Endothelial cell of umbilical vein (primary cell): ENCODE measurements at places on chromosomes 7 and 10.

- peak; percentile 57 for DNase-seq
Measured at GRCh38 chr7:134212576-134213546, 85.7 kb downstream of the LRGUK start.

GRCh38 chr10:131849591-131850382 is 51.0 kb upstream of the PPP2R2D start:
- no peak for DNase-seq

DNA sequence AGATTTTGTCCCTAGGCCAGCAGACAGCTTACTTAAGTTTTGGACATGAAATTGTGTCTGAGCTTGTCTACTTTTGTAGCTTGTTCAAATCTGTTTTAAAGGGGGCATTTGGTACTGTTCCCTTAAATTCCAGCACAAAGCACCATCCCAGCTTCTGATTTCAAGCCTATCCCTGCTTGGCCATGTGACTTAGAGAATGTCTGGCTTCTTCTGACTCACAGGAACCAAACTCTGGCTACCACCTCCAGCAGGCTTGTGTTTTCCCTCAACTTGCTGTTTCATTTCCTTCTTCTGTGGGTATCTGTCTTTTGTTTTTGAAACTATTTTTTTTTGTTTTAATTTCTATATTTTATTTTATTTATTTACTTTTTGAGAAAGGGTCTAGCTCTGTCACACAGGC is 97.9 kb upstream of the FZD8 start:
- DNase-seq, result peak; percentile 44

DNA sequence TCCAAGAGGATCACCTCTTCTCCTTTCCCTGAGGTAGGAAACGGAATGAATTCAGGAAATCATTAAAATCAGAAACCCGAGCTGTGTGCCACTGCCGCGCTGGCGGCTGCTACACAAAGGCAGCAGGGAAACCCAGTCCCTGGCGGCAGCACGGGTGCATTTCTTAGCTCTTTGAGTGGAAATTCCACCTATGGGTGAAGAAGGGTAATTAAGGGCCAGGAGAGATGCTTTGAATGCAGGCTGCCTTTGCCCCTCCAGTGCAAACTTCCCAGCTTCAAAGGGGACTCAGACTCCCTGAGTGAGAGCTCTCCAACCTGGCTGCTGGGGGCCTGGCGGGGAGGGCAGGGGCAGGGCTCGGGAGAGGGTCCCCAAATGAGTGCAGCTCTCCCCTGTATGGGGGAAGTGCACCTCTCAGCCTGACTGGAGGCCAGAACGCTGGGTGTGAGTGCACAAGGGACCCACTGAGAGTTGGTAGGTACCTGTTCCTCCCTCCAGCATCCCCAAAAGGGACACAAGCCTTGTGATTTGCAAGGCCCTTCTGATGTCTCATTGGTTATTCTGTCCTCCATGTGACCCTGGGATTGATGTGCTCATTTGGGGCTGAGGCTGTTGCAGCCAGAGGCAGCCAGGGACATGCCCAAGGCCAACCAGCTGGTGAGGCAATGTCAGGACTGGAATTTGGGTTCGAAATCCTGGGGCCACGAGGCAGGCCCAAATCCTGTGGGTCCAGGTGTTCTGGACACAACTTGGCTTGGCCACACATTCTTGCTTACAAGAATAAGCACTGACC is 16.3 kb upstream of the ZMIZ1 start:
- peak; percentile 34 for DNase-seq

GRCh38 chr10:69438536-69439349 is 12.5 kb upstream of the TSPAN15 start:
- no peak for DNase-seq

DNA sequence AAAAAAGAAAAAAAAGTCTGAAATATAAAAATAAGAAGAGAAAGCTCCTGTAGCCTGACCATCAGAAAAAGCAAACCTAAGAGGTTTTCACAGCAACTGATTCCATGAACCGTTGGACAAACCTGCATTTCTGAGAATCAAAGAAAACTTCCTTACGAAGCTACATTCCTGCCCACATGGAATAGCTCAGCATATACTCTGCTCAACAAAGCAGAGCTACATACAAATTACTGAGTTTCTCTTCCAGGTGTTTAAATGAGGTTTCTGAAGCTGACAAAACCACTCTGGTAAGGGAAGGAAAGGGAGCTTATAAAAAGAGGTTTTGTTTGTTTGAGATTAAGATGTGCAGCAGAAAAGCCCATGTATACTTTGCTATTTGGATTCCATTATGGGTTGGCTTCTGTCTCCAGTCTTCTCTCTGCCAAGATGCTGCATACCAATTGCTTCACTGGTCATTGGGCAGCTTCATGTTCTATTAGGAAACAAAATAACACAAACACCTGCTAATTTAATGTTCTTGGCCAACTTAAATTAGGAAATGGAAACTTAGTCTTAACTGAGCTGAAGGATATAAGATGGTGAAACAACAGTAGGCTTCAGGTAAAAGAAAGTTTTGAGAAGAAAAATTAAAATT is 314.1 kb downstream of the LRRTM3 start:
- no peak for DNase-seq

GRCh38 chr10:49173201-49173772 is 14.9 kb downstream of the TMEM273 start:
- no peak for DNase-seq

- DNase-seq, result no peak
Measured at GRCh38 chr7:126806614-126807013, 446.1 kb downstream of the GRM8 start.

DNA sequence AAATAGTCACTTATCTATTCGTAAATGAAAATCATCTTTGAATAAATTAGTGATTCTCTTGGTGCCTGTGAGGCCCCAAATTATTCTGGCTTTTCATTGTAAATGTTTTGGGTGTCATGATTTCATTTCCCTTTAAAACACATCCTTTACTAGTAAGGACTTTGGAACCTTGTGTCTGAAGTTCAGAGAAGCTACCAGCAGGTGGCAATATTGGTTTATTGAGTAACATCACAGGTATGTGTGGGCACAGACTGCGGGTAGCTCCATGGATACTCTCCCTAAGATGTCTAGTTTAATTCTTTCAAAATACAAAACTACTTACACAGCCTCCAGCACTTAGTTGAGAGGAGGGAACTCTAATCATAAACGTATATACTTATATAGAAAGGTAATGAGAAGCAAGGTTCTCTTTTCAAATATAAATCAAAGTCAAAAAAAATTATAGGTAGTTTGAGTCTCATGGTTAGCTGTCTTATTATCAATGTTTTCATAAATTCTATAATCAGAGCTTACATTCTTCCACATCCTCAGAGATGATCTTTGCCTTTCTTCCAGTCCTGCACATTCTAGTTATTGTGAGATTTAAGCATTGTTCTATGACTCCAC is 449.6 kb downstream of the GRM8 start:
- DNase-seq, result peak; percentile 65

- no peak for DNase-seq
Measured at GRCh38 chr10:33484787-33485186, 150.3 kb upstream of the NRP1 start.

- DNase-seq, result no peak
Measured at GRCh38 chr10:8283986-8284385, 229.5 kb downstream of the GATA3 start.

- DNase-seq, result no peak
Measured at GRCh38 chr10:2611603-2612002, 455.7 kb upstream of the PFKP start.
